ENCODE measurements at places on chromosomes 1 and 21.

DNA sequence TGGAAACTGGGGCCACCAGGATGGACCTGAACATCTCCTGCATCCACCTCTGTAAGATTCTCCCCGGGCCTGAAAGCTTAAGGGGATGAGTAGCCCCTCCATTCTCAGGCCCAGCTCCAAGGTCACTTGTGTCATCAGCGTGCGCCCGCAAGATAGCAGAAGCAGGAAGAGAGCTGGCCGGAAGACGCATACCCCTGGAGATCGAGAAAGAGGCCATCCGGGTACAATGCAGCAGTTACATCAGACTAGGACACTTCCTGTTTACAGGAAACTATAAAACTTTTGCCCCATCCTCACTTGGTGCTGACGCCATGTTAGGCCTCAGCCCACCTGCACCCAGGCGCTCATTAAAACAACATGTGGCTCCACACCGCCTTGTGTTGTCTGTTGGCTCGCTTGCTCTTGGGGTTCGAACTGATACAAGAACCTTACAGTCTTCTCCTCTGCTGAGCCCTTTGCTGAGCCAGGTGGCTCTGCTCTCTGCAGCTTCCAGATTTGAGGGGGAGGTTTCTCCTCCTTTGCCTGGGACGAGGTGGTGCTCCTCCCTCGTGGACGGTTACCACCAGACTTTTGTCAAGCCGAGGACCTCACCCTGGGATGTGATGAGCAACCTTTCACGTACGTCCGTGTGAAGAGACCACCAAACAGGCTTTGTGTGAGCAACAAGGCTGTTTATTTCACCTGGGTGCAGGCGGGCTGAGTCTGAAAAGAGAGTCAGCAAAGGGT is 277.5 kb upstream of the C1orf174 start:
- no peak for ATAC-seq

GRCh38 chr21:14116080-14116481 is 94.7 kb downstream of the LIPI start:
- no peak for ATAC-seq

- ATAC-seq, result no peak
These were observed 522 bp downstream of the SLC45A1 start for GRCh38 chr1:8318436-8318835.

GRCh38 chr1:100053727-100054126 is 79.0 kb downstream of the SASS6 start:
- ATAC-seq, result peak; percentile 58

GRCh38 chr1:88466011-88466410 is 218.1 kb upstream of the PKN2 start:
- no peak for ATAC-seq

- peak; percentile 77 for ATAC-seq
These were observed 550.9 kb downstream of the SMYD3 start for GRCh38 chr1:245956225-245956624.

- ATAC-seq, result no peak
These were observed 30.8 kb upstream of the PTGFRN start for GRCh38 chr1:116878804-116879477.

DNA sequence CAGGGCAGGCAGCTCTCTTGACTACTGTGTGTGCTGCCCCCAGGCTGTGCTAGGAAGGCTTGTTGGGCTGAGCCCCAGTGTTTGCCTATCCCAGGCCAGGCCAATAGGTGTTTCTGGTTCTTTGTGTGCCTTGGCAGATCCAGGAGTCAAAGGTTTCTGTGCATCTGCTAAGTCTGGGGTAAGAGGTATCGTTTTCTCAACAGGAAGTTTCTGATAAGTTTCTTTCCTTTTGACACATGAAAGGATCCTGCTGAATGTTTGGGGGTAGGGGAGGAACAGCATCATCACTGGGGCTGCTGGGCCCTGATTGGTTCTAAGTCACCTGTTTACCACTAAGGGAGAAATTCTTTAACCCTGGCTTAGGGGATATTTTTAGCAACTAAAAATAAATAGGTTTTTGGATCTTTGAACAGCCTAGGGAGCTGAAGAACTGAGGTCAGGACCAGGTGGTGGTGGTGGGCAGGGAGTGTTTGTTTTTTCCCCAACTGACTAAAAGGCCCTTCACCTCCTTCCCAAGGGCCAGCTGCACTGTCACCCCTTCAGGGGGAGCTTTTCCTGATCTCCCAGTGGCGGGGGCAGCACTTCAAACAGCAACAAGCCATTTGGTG is 85.1 kb downstream of the KCNN3 start:
- ATAC-seq, result peak; percentile 95
